ENCODE measurements at places on chromosomes 2 and 18.

GRCh38 chr2:158677542-158677941 lies 117.6 kb upstream of the DAPL1 start:
- no peak for DNase-seq

DNA sequence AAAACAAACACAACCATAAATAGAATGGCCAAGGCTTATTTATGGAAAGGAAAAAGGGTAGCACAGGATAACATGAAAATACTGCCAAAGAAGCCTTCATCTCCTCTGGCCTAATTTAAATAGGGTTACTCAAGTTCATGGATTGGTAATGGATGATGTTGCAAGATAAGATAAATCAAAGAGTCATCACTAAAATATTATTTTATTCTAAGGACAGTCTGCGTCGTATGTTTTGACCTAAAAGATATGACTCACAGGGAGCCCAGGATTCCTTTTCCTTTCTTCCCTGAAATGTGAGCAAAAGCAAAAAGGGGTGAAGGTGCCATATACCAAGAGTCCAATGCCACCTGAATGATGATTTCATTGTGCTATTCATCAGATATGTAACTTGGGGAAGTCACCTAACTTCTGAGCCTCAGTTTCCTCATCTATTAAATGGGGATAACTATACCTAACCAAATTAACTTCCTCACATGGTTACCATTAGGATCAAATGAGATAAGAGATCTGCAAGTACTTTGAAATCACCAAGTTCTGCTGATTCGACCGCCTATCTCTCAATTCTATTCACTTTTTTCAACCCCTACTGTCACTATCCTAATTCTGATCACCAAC lies 137.7 kb downstream of the THADA start:
- no peak for DNase-seq

- no peak for DNase-seq
Observed at GRCh38 chr18:44341759-44342158, 338.9 kb upstream of the SETBP1 start.

DNA sequence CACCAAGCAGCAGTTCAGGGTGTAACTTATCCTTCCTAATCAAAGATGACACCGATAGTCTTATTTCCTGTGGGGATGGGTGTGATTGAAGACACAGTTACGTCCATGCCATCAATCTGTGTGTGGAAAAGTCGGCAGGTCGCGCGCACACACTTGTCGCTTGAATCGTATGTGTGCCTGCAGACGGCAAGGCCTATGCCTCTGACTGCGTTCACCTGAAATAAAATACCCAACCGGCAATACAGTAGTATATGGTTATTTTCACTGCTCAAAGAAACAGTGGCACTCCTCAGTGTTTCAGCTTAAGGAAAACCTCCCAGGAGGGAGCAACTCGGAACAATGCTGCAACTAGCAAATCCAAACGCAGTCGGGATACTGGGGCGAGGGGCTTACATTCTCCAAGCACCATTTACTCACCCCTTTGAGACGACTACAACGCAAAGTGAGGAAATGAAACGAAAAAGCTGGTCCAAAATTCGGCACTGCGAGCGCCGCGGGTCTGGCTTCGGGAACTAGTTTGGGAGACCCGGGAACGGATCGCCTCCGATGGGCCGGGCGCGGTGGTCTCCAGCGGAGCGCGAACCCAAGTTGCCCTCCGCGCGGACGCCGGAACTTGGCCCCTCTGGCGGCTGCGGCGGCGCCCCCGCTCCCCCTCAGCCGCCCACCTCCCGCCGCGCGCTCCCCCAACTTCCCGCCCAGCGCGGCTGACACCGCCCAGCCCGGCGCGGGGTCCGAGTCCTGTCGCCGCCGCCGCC lies 675 bp downstream of the PRKD3 start:
- DNase-seq, result peak; percentile 30

DNA sequence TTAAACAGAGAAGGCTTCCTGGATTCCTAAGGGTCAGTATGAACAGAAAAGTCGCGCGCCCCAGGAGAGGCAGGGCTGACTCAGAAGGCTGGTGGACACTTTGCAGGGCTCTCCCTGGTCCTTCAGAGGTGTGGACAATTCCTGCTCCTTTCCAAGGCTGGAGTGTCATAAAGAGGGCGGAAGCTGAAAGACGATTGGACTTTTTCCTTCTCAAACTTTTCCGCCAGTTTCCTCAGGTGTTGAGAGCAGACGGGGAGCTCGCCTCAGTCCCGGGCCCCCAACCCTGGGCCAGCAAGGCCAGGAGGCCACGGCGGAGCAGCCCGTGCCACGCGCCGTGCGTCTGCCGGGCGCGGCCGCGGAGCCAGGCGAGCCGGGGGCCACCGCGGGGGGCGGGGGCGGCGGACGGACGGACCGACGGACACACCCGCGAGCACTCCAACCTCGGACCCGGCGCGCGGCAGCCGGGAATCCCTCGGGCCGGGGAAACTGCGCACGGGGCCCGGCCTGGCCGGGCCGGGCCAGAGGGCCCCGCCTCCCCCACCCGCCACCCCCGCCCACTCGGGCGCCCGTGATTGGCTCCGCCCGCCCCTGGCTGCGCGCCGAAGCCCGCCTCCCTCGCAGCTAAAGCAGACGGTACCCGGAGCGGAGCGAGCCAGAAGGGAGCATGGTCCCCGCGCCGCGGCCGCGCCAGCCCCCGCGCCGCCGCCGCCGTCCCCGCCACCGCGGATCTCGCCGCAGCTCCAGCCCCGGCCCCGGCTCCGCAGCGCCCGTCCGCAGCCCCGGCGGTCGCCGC lies at the start of gene KLHL29:
Gene KLHL29, plus strand, starts transcription at position 629 of the 793 bp plus-strand sequence. CDS start 177,018 bp downstream, outside the sequence.
- DNase-seq, result peak; percentile 86

- no peak for DNase-seq
Observed at GRCh38 chr18:54254265-54254758, 15.0 kb upstream of the POLI start.

Data from heart left ventricle (tissue), 16 donors.